ENCODE measurements at places on chromosomes 6 and 20.

DNA sequence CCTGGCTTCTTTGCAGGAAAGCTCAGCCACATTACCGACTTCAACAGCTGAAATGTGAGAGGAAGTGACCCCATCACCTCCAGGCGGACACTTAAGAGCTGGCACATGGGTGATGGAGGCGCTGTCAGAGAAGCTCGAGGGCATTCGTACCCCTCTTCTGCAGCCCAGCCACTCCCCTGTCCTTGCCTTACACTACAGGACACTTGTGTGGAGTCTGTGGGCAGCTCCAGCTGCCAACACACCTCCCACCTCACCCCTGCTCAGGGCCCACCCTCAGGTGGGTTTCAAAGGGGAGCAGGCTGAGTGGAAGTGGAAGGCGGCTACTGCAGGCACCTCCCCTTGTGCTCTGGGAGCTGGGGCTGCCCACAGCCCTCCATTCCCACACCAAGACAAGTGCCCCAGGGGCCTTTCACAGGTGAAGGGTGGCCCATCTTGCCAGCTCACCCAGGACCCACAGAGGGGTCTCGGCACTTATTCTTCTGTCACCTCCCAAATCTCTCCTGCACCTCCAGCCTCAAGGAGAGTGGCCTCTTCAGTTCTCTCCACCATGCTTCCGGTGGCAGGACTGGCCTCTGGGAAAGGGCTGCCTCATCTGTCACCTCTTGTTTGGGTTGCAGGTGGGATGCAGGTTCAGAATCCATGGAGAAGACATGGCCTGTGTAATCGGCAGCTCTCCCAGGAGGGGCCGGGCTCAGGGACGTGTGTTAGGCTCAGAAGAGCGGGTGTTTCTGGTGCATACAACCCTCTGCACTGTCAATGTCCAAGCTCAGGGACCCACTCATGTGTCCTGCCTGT is 49.8 kb downstream of the IRF4 start:
- no peak for DNase-seq

GRCh38 chr6:129084406-129084805 is 201.5 kb downstream of the LAMA2 start:
- DNase-seq, result no peak

GRCh38 chr6:154938221-154938580 is 56.9 kb upstream of the TIAM2 start:
- no peak for DNase-seq

DNA sequence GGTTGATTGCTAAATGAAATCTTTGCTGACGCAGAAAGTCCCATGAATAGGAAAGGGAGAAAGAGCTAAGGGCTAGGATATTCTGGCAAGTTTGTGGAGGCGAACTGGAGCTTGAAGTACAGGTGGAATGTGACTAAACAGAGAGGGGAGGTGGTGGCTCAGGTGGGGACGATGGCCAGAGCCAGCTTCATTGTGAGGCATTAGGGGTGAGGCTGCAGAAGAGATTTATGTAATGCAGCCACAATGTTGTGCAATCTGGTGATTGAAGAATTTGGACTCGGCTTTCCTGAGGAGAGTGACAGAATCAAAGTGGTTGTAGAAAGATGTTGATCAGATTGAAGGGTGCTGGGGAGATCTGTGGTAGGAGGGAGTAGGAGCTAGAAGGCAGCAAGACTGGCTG is 42.9 kb upstream of the SPACA1 start:
- no peak for DNase-seq

DNA sequence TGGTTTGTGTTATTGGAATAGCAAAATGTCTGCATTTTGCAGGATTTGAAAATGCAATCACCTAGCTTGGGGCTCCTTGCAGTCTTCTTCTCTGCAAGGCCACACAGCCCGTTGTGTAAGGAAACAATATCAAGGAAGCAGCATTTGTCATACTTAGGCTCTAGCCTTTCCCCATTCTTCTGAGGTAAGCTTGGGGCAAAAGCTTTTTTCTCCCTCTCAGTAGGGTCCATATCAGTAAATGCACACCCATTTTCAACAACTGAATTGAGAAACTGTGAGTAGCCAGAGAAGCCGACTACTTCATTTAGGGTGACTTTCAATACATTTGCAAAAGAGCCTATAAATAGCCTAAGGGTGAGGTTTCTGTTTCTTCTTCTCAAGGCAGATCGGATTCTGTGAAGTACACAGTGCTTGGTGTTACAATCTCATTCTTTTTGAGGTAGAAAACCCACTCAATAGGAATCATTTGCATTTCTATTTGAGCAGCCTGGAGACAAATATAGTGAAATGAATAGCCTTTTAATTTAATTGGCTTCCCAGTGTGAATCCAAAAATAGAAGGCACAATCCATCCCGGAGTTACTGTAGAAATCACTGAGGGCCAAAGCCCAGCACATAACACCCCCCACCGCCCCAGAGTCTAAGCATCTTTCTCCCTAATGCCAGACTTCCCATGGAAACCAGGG is 61.8 kb downstream of the BTBD3 start:
- DNase-seq, result no peak

DNA sequence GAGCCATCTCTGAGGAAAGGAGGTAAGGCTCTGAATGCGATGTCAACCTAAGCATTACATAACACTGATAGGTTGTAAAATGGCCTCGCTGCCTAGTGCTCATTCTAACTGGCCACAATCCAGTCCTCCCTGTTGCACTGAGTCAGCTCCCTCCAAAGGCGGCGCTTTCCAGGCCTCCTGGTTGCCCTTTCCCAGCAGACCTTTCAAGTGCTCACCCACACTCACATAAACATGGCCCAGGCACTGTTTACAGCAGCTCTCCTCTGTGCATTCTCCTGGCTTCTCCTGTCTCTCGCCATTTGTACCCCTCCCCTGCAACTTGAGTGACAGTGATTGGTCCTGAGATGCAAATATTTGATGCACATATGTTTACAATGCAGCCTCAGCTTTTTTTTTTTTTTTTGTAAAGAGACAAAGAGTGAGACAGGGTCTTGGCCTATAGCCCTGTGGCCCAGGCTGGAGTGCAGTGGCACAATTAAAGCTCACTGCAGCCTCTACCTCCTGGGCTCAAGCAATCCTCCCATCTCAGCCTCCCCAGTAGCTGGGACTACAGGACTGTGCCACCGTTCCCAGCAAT is 36.8 kb upstream of the PRND start:
- DNase-seq, result no peak

- DNase-seq, result no peak
Measured at GRCh38 chr6:136405420-136406029, 115.9 kb upstream of the BCLAF1 start.

- no peak for DNase-seq
Measured at GRCh38 chr6:33936886-33937285, 133.1 kb upstream of the MLN start.

GRCh38 chr6:170455335-170455979 is 97.7 kb downstream of the PSMB1 start:
- DNase-seq, result no peak

- DNase-seq, result no peak
Measured at GRCh38 chr6:158660333-158660754, 10.5 kb downstream of the SYTL3 start.

DNA sequence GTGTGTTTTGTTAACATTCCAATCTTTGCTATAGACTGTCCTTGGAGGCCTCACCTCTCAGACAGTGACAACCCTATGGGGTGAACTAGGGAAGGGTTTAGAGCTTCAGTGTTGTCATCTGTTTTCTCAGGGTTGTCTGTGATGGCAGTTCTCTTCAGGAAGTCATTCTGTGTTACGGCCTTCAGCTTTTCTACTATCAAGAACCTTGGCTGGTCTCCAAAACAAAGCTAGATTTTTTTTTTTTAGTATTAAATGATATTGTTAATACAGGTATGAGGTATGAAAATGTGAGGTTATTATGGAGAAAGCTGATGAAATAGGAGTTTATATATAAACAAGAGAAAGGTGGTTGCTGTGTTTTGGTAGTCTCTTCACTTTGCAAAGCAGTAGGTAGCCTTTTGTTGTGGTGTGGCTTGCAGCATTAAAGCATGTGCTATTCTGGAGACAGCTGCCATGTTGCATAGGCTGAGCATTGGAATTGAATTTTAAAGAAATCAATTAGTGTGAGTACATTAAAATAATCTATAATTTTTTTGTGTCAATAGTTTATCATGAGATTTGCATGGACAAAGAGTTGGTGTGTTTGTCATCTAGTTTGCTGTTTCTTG is 162.6 kb downstream of the CARMIL1 start:
- no peak for DNase-seq

GRCh38 chr6:17729223-17730077 is 22.7 kb upstream of the NUP153 start:
- DNase-seq, result no peak
